ENCODE measurements at places on chromosomes 5 and 9.

DNA sequence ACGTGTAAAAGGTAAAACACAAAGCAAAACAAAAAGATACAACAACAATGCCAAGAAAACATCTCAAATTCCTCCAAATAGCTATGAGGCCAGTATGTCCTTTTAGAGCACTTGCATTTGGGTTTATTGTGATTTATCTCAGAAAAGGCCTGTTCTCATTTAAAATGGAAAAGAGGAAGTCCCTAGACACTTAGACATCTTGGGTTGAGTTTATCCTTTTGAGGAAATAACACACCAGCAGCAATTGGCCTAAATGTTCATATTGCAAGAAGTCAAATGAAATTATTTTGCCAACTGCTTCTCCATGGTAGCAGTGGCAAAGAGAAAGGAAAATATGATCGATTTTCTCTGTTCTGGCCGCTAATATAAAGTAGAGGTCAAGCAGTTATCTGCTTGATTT, 43.6 kb upstream of the TRMT10B start:
- no peak for DNase-seq

GRCh38 chr5:160162910-160163309, 43.7 kb upstream of the PWWP2A start:
- no peak for DNase-seq

DNA sequence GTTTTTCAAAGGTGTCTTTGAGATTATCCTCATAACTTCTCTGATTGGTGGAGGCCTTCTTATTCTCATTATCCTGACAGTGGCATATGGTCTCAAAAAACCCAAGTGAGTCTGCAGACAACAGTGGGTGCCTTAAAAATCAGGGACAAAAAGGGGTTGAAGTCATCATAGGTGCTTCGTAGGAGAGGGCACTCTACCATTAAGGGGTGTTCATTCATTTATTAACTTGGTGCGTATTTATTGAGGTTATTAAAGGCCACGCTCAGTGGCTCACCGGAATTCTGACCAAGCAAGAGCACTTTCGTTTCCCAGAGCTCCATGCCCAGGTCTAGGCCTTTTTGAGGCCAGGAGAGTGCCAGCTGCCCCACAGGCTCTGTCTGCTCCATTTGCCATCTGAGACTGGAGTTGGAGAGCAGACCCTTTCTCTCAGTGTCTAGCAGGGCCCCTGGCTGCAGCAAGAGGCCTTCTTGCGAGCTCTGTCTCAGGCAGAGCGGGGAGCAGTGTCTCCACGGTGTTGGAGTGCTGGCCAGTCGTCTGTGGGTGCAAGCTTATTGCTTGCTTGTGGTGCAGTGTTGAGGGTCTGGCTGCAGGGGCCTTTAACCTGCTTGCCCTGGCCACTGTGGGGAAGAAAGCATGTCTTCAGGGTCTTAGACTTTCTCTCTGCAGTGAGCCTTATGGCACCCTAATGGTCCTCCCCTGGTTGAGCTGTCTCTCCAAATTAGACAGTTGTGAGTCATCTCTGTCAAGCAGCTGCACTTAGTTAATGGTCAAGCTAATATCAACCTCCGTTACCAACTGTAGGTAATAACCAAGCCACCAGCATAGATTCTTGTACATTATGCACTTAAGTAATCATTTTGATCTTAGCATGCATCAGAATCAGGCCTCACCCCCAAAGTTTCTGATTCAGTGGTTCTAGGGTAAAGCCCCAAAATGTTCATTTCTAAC, 62.6 kb downstream of the IL31RA start:
- DNase-seq: no peak

DNA sequence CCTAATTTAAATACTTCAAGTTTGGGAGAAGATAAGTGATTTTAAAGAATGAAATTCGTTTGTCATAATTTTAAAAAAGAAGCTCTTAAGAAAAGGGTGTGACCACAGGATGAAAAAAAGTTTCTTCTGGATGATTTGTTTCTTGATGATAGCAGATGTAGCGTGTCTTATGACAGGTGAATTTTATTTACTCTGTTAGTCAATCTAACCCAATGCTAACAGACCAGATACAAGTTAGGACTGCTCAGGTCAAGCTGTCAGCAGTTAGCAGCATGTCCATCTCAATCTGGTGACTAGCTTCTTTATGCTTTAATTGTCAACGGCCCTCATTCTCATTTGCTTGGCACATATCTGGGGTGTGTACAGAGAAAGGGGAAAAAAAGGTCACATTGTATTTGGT, 456.0 kb downstream of the BNC2 start:
- DNase-seq: no peak

DNA sequence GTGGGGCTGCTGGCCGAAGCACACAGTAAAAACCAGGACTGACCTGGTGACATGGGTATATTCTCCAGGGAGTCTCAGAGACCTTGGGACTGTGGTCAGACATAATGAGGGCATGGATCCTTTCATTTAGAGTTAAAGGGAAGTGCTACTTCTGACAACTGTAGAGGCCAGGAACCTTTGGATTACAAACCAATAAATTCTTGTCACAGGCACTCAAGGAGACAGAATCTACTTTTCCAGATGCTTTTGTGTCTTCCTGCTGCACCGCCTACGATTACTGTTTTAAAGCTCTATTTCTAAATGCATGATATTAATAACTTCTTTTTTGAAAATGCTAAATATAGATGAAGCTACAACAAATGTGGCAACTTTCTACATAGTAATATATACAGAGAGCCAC, 106.5 kb upstream of the LPAR1 start:
- no peak for DNase-seq

DNA sequence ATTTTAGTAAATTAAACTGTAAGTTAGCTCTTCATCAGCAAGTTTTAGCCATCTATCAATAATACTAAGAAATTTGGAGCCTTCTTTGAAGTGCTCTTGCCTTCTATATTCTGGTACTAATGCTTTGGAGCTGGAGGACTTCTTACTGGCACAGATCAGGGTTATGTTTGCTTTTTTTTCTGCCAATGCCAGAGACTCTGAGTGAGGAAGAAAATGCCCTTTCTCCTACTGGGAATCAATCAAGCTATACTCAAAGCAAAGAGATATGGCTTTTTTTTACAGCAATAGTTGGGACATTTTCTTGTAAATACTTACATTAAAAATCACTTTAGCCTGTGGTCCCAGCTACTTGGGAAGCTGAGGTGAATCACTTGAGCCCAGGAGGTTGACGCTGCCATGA, 4.3 kb downstream of the HSDL2 start:
- DNase-seq: no peak

DNA sequence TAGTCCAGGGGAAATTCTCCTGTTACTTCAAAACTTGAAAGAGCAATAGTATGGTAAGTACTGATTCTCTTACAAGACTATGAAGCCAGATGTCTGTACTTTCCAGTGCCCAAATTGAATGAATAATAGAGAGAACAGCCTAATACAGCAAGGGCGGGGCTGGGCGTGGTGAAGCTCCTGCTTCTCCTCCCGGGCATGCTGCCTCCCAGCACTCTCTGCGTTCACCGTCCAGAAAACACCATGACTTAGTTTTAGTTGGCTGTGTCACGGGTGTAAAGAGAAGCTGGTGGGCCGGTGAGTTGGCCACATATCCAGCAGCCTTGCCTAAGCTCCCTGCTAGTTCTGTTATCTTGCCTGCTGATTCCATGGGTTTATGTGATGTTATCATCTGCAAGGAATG, 40.7 kb upstream of the ADAMTS2 start:
- no peak for DNase-seq

- no peak for DNase-seq
Observed at GRCh38 chr5:53069626-53070025, 39.9 kb downstream of the MOCS2 start.

DNA sequence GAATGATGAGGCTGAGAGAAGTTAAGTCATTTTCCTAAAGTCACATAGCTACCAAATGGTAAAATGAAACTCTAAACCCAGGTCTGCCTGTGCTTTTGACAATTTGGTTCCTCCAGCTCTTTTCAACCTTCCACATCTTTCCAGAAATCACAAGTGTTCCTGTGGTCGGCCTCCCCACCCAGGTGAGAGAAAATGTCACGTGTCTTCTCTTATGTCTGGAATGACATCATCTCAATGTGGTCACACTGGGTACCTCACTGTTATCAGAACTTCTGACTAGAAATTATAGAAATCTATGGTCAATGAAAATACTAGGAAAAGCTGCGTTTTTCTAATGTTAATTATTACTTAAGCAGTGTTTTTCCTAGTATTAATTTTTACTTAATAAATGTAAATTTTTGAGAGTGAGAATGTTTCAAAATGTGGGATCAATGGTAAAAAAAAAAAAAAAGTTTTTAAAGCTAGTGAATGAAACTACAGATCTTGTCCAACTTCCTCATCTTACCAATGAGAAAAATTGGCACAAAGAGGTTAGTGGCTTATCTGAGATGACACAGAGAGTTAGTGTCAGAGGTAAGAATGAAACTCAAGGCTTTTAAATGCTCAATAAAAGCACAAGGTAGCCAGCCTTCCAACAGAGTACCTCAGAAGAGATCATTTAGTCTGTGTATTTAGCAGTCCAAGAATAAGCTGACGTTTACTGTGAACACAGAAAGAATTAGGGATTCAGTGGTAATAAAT, 228.7 kb upstream of the NR4A3 start:
- DNase-seq: no peak

GRCh38 chr5:132023258-132024116, 12.0 kb upstream of the ACSL6 start:
- no peak for DNase-seq

Data from cerebellar nuclear complex (tissue), 1 donor.